ENCODE measurements at places on chromosomes 12 and 14.

DNA sequence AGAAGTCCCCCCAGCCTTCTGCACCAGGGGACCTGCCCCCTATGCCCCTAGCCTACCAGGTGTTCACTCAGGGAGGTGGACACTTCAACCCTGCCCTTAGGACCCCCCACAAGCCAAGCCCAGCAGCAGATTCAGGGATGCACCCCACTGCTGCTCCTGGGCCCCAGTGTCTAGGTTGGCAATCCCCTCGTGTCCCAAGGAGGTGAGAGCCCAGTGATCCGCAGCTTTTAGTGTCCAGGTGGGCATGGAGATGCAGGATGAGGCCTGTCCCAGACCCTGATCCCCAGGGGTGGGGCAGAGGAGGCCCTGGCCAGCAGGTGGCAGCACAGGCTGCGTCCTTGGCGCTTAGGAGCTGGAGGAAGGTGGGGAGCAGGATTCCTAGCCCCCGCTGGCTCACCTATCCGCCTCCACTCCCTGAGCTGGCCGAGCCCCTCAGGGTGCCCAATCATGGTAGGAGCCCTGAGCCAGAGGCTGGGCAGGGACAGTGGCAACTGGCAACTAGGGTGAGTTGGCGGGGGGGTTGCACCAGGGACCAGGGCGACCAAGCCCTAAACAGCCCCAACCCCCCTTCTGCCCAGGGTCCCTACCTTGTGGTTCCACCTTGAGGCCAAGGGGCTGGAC lies 4.1 kb downstream of the CKB start:
- DNase-seq = peak; percentile 81

DNA sequence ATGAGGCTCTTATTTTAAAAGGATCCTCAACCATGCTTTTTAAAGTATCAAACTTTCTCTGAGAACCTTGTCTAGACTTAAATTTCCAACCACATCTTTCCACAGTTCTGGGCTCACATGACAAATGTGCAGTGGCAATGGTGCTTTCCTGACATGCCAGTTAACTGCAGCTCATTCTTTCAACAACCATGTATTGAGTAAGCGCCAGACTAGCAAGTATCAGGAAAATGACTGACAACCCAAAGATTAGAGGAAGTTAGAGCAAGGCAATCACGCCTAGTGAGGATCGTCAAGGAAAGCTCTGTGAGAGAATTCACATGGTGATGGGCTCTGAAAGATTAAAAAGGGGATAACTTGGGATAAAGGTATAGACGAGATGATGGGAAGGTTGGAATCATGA lies 35.8 kb downstream of the FLVCR2 start:
- no peak for DNase-seq

DNA sequence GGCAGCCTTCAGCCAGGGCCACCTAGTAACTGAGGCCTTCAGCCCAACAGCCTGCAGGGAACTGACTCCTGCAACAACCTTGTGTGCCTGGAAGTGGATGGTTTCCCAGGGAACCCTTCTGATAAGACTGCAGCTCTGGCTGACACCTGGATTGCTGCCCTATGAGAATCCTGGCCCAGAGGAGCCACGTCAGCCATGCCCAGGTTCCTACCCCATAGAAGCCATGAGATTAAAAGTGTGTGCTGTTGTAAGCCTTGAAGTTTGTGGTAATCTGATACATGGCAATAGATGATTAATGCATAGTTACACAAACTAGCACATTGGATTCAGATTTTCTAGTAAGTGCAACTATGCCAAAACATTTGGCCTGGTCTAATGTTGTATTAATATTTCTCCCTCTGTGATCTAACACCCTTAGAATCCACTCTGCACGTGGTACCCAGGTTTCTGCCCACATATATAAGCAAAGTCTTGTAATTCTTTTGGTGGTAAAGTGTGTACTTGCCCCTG lies 64.8 kb upstream of the BEGAIN start:
- DNase-seq = no peak

DNA sequence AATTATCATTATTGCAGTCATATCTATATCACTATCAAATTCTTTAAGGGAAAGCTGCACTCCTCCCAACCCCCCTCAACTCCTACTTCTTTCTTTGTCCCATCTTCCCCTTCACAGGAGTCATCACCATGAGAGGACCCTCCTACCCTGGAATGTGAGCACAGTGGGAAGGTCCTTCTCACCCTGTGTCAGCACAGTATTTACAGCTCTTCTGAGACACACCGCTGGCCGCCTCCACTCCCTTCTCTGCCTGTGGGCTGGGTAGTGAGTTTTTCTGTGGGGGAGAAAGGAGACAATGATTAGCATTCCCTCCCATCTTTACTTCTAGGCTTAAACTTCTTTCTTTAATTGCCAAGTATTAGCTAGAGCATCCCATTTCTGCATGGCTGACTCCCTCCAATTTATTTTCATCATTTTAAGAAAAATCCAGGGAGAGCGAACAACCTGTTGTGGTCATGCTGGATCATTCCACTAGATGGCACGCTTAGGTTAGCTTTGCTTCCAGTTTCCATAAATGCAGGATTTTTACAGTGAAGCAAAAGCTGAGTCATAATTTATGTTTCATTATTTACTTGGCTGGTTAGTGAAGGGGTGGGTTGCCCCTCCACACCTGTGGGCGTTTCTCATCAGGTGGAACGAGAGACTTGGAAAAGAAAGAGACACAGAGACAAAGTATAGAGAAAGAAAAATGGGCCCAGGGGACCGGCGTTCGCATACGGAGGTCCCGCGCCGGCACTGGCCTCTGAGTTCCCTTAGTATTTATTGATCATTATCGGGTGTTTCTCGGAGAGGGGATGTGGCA lies 188.5 kb downstream of the ALX1 start:
- DNase-seq = peak; percentile 31

- DNase-seq = no peak
Observed at GRCh38 chr14:100680439-100681051, 46.1 kb upstream of the DLK1 start.

- DNase-seq = no peak
Observed at GRCh38 chr14:50762001-50762930, 68.7 kb downstream of the NIN start.

DNA sequence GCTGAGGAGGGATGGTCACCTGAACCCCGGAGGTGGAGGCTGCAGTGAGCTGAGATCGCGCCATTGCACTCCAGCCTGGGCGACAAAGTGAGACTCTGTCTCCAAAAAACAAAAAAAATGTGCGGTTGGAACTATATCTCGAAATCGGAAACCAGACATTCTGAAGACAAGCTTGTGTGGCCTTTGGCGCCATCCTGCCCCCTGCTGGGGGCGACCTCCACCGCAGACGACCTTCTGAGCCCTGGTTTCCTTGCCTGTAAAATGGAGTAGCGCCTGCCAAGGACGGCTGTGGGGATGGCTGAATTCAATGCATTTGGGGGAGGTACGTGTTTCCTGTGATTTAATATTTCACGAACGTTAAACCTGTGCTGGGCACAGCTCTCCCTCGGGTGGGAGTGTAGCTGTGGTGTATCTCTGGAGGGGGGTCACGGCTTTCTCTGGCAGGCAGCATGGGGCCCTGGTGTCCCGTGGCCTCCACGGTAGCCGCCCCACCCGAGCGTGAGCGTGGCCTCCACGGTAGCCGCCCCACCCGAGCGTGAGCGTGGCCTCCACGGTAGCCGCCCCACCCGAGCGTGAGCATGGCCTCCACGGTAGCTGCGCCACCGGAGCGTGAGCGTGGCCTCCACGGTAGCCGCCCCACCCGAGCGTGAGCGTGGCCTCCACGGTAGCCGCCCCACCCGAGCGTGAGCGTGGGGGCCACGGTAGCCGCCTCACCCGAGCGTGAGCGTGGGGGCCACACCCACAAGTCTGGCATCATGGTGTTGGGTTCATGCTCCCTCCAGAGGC lies 55.3 kb downstream of the LRCOL1 start:
- peak; percentile 26 for DNase-seq

DNA sequence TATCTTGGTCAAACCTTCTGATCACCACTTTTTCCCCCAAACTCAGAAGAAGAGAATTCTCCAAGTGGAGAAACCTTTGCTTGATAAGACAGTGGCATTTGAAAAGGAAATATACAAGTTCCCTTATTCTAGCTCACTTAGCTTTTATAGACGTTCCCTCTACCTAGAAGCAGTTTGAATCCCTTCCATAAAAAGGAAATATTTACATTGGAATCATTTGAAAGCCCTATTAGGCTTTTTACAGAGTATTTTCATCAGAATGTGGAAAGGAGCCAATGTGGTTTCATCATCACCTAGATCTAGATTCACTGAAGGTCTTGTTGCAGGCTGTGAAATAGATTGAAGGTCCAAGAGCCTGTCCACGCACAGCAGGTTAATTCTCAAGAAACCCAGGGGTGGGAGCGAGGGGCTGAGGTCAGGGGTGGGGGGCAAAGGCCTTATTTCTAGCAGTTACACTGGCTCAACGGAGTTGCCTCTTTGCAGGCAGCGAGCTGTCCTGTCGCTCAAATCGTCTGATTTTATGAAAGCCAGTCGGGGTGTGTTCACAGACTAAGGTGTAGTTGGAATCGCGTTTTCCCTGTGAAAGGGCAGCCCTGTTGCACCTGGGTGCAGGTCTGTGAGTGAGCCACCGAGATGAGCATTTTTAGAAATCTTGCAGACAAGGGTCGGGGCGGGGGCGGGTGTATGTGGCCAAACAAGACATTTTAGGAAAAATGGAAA lies 45.6 kb downstream of the AACS start:
- no peak for DNase-seq

DNA sequence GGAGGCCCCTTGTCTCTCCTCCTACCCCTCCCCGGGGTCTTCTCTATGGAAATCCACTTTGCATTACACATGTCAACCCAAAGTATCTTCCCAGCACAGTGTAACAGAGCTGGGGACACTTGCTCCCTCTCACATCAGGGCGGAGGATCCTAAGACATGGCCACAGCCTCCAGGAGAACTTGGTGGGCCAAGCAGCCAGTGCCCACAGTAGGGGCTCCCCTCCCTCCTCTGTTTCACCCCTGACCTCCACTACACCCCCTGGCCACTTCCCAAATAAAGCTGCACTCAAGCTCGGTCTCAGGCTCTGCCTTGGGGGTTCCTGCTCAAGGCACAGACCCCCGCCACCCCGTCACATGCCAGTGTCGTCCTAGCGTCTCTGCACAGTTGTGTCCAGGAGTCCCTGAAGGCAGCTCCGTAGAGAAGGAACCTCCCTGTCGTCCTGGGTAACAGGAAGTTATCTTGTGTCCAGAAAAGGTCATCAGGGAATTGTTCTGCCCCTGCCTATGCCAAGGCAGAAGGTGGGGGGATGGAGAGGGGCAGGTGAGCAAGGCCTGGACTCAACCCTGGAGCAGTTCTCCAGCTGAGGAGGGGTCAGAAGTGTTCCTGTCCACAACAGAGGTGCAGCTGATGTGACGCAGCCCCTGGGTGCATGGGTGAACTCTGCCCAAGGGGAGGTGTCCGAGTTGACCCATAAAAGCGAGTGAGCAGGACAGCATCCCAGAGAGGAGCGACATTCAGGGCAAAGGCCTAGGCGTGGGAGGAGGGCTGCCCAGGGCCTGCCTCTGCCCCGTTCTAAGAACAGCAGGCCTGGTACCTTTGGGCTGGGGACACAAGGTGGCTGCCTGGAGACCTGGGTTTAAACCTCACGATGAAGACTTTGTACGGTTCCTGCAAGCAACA lies 25.5 kb downstream of the DIO3 start:
- DNase-seq = no peak

DNA sequence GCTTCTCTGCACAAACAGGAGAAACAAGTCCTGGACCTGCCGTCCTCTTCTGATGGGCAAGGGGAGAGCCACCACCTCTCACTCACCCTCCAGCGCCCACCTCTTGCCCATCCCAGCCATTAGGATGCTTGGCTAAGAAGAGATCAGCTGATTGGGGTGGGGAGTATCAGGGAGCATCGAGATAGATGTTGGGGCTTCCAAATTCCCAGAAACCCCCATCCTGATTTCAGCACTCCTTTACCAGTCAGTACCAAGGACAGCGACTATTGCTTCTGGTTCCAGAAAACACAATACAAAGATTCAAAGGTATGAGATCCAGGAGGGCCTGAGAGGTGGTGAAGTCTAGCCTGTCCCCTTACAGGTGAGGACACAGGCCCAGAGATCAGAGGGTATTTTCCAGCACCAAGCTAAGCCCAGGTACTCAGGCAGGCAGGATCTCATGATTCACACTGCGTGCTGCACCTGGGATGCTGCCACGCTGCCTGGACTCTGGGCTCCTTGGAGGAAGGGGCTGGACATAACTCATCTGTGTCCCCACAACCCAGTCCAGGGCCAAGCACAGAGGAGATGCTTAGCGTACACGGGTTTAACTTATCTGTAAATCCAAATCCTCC lies 76.6 kb downstream of the TUNAR start:
- DNase-seq = no peak

GRCh38 chr12:117159674-117160073 lies 30.6 kb downstream of the FBXO21 start:
- DNase-seq = no peak

DNA sequence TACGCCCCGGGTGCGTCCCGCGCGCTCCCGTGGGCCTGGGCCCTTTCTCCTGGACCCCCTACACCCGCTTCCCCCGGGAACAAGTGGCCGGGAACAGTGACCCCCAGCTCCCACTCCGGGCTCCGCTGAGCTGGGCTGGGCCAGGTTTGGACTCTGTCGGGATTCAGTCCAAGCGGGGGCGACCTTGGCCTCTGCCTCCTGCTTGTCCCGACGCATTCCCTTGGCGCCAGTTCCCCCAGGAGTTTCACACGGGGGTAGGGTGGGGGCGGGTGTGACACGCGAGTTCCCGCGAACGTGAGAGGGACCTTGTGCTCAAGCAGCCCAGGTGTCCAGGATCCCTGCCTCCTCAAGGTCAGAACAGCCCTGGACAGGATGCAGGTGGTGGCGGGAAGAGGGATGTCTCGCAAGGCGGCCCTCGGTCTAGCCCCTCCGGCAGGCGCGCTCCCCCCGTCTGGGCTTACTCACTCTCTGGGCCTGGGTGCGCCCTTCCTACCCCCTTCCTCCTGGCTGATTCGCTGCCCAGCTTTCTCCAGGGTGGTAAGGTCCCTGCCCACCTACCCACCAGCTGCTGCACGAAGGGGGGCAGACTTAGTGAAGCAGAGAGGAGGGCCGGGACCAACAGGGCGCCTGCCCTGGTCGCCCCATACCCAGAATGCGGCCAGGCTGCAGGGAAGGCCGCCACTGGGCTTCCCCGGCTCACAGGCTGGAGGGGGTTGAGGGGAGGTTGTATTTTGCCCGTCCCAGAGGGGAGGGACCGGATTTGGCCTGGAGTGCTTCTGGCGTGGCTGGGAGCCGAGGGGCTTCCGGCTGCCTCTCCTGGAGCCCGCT lies 862 bp downstream of the CRIP2 start:
- no peak for DNase-seq

DNA sequence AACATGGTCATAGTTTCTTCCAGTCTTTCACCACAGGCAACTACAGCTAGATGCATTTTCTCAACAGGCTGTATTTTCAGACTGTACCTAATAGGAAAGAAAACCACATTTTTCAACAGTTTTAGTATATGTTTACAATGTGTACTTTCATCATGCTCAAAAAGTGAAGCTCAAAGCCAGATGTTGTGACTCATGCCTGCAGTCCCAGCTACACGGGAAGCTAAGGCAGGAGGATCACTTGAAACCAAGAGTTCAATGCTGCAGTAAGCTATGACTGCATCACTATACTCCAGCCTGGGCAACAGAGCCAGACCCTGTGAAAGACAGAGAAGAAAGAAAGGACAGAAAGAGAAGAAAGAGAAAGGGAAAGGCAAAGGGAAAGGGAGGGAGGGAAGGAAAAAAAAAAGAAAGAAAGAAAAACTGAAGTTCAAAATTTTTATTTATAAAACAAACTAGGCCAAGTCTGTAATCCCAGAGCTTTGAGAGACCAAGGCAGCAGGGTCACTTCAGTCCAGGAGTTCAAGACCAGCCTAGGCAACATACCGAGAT lies 25.5 kb downstream of the GXYLT1 start:
- no peak for DNase-seq

Data from NCI-H1694 (cell line).